Left renal pelvis (tissue), 4 donors: ENCODE measurements at places on chromosomes 6 and 20.

DNA sequence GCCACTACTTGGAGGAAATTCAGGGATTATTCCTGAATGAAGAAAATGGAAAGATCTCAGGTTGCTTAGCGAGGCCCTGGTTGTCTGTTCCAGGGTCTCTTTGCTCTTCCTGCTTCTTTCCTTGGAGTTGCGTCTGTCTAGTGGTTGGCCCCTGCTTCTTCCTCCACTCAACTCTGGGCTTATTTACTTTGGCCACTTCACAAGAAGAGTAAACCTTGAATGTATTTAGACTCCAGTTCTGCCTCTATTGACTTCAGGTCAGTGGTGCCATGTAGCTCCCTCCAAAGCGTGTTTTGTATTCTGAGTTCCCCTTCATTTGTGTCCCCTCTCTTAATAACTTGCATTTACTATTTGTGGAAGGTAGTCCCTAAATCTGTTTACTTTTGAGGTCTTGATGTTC is 456.5 kb downstream of the UTRN start:
- DNase-seq: no peak

DNA sequence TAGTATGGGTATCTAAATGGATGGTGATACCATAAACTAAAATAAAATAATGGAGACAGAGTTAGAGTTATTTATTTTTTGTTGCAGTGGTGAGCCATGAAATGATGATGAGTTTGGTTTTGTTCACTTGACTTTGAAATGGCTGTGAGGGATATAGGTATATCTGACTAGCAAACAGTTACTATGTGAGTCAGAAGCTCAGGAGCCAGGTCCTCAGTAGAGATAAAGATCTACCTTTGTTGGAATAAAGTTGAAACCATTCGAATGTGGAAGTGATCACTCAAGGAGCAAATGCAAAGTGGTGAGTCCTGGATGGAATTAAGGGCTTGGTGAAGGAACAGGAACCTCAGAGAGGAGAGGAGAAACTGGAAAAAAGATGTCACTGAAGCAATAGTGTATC is 86.0 kb upstream of the TPD52L1 start:
- DNase-seq: no peak

DNA sequence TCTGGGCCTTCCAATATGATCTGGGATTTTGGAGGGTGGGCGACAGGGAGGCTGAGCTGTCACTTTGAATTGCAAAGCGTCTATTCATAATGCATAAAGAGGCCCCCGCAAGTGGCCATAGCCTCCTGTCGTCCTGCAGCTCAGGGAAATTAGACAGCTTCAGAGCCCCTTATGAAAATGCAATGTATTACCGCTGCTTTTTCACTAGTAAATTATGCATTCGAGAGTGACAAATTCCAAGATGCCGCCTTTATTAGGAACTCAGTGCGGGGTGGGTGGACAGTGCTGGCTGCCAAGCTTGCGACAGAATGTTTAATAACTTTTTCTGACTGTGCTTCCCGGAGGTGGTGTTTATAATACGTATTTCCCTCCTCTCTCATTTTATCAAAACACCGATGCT is 168.5 kb downstream of the DHX35 start:
- no peak for DNase-seq

GRCh38 chr20:34083137-34083536 is 28.9 kb downstream of the EIF2S2 start:
- no peak for DNase-seq

DNA sequence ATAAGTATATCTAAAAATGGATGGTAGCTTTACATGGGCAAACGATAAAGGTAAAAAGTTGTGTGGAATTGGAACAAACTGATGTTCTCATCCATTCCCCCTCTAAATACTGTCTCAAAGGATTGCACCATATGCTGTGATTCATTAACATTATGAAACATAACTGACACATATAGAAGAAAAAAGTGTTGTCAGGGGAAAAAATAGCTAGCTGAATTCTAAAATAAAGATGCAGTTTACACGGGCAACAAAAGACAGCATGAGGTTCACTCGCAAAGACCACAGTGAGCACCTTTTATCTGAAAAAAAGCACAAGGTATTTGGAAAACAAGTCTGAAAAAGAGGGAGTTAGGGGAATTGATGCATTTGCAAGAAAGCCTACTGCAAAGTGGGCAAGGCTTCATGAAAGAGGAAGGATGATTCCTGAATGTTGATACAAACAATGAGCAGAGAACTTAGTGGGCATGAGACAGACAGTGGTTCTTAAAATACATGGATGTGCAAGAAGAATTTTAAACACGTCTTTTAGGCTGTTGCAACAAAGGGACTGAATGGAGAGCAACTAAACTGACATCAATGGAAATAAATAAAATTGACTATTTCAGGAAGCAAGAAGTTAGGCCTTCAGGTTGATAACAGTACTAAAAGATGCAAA is 280.9 kb downstream of the KIF16B start:
- DNase-seq: no peak

DNA sequence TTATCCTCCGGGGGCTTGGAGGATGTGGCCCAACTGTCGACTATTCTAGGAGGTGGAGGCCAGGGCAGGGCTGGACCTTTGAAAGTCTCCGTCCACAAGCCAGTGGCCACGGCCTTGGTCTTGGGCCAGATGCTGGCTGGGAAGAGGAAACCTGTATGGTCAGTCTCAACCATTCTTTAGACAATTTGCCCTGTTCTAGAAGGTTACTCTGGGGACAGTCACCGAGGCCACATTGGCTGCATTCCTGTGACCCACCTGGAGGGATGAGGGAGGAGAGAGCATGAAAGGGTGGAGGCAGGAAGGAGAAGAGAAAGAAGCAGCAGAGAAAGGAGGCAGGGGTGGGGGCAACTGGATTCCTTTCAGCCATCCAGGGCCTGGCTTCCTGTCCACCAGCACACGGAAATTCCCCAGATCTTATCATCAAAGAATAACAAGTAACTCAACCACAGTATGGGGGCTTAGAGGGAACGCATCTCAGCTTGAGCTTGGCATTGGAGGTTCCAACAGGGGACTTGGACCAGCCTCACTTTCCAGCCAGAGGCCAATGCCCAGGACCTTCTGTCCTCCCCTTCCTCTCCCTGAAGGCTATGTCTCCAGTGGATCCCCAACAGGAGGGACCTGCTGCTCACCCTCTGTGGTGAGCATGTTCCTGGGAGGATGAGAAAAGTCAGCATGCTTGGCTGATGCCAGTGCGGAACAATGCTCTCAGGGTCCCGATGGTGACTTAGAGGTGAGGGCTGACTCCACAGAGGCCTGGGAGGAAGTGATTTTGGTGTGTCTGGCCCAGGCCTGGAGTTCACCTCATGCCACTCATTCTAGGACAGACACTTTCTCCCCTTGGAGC is 30.4 kb downstream of the TGM2 start:
- DNase-seq: no peak

DNA sequence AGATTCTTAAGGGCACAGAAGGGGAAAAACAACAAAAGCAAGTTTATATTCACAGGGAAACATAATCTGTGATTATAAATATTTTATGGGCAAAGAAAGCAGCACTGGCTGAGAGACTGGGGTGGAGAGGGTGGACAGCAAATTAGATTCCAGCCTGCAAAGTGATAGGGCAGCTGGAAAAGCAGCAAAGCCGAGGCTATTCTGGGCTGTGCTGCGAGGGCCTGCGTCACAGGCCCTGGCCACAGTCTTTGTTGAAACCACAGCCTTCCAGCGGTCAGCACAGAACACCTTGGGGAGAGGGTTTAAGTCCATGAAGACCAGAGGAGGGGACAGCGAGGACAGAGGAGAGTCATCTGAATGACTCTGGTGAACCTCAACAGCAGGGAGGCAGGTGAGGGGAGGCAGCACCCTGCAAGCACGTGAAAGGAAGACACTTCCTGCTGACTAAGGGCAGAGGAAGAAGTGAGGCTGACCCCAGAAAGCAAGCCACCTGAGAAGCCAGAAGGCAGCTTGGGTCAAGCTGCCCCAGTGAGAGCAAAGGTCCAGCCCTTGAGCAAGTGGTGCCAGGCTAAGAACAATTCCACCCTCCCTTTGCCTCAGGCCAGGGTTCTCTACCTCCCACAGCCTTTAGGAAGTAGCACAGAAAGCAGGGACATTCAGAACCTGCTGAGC is 17.1 kb downstream of the MRPL14 start:
- DNase-seq: no peak
